ENCODE measurements at places on chromosomes 16 and 17.
A peak's percentile ranks its signal among the peaks of the same experiment; 100 is the strongest.

DNA sequence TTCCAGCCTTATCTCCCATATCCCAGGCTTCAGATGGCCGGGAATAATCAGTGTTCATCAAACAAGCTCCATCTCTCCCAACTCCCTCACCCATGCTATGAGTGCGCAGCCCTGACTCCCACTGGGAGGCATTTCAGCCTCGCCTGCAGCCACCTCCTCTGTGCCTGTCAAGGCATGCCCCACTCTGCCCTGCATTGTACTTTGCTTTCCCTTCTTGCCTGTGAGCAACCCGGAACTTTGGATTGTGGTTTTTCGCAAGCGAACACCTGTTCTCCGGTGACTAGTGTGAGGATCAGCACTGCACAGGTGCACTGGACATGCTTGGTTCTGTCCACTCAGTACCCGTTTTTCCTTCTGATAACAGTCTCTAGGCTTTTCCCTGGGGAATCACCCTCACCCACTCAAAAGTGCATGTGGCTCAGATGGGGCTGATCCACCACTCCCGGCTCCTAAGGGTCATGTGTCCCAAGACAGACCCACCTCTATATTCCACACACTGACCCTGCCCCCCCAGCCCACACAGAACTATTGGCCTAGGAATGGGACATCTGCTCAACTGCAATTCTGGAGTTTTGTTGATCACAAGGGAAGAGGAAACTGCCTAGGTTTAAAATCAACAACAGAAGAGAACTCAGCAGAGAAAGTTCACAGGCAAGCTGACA, 9.1 kb downstream of the CHST6 start:
- H3K4me1 ChIP-seq, result peaks cover 4% of the 10 kb centered on the region
- peak overlapping the region; percentile 26 for H3K27ac ChIP-seq
- no peaks in the 10 kb centered on the region for H3K36me3 ChIP-seq
- no peak overlapping the region for H3K4me3 ChIP-seq
- DNase-seq, result no peak
- no peaks in the 10 kb centered on the region for H3K27me3 ChIP-seq

GRCh38 chr17:78419970-78420815, 41.7 kb downstream of the PGS1 start:
- peaks cover 89% of the 10 kb centered on the region for H3K36me3 ChIP-seq
- no peaks in the 10 kb centered on the region for H3K27me3 ChIP-seq
- no peak overlapping the region for H3K4me3 ChIP-seq
- no peak overlapping the region for H3K27ac ChIP-seq

GRCh38 chr16:49116873-49117272, 164.8 kb downstream of the CBLN1 start:
- DNase-seq, result no peak
- H3K4me3 ChIP-seq, result no peak overlapping the region
- no peaks in the 10 kb centered on the region for H3K4me1 ChIP-seq
- H3K27me3 ChIP-seq, result no peaks in the 10 kb centered on the region
- no peaks in the 10 kb centered on the region for H3K36me3 ChIP-seq

DNA sequence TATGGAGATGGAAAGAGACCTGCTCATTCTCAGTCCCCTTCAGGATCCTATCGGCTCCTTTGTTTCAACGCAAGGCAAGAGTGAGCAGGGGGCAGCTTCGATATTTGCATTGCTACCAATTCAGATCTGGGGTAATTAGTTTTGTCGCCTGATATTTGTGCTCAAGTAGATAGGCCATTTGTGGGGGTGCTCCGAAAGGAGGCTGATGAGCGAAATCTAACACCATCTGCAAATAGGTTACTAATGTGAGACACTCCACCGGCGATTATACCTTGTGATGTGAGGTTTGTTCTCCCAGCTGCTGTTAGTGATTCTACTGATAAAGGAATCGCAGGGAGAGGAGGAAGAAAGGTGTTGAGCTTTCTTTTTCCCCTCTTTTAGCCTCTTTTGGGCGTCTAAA, 31.5 kb downstream of the WSCD1 start:
- no peaks in the 10 kb centered on the region for H3K36me3 ChIP-seq
- H3K4me1 ChIP-seq, result no peaks in the 10 kb centered on the region
- H3K27ac ChIP-seq, result no peak overlapping the region
- no peaks in the 10 kb centered on the region for H3K27me3 ChIP-seq
- no peak for DNase-seq

DNA sequence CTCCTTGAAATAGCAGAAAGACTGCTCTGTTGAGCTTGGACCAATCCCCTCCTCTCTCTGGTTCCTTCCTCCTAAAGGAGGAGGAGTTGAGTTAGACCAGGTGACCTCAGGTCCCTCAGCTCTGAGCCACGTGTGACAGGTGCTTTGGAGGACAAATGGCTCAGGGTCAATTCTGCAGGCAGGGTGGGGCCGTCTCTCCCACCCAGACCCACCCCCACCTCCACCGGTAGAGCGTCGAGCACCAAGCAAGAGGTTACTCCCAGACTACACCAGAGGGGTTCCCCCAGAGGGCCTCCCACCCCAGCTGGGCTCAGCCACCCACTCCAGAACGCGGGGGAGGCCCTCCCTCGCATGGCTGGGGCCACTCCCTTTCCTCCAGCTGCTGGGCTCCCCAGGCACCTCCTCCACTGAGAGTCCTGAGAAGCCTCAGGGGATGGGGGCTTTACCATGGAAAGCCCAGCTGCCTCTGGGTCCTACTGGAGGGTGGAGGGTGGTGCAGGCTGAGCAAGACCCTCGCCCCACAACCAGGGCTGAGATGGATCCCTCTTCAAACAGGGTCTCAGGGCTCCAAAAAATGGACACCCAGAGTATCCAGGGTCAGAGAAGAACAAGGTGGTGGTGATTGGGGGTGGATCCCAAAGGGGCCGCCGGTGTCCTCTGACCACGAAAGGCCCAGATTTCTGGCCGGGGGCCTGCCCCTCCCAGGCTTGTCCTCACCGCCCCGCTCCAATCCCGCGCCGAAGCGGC, 7.6 kb downstream of the MYO1C start:
- no peak for DNase-seq
- peak overlapping the region; percentile 94 for H3K27ac ChIP-seq
- peaks cover 45% of the 10 kb centered on the region for H3K36me3 ChIP-seq
- peak overlapping the region; percentile 63 for H3K4me3 ChIP-seq

- peaks cover 40% of the 10 kb centered on the region for H3K4me1 ChIP-seq
- no peaks in the 10 kb centered on the region for H3K27me3 ChIP-seq
- H3K36me3 ChIP-seq, result no peaks in the 10 kb centered on the region
- no peak overlapping the region for H3K27ac ChIP-seq
- no peak for DNase-seq
Measured at GRCh38 chr16:57143149-57143921, 42.5 kb downstream of the PSME3IP1 start.

DNA sequence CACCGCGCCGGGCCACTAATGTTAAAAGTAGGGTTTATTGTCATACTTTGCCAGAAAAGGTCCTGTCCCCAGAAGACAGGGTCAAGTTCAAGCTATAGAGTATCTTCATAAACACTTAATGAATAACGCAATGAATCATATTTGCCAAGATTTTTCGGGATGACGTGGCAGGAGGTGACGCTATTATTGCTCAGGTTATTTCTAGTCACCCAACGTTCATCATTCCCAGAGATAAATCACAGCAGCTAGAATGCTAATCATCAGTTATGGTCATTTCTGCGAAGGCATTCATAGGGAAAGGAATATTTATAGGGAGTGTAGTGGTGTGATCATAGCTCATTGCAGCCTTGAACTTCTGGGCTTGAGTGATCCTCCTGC, 2.0 kb downstream of the TMC5 start:
- DNase-seq, result no peak
- H3K4me1 ChIP-seq, result peaks cover 14% of the 10 kb centered on the region
- no peak overlapping the region for H3K27ac ChIP-seq
- H3K36me3 ChIP-seq, result no peaks in the 10 kb centered on the region
- no peaks in the 10 kb centered on the region for H3K27me3 ChIP-seq

- peak overlapping the region; percentile 58 for H3K27ac ChIP-seq
- H3K4me3 ChIP-seq, result no peak overlapping the region
- peaks cover 8% of the 10 kb centered on the region for H3K27me3 ChIP-seq
- H3K36me3 ChIP-seq, result no peaks in the 10 kb centered on the region
Measured at GRCh38 chr16:2015117-2015946, 4.3 kb upstream of the NPW start.

- H3K27me3 ChIP-seq, result no peaks in the 10 kb centered on the region
- H3K4me3 ChIP-seq, result no peak overlapping the region
- H3K4me1 ChIP-seq, result peaks cover 15% of the 10 kb centered on the region
- no peak overlapping the region for H3K27ac ChIP-seq
Measured at GRCh38 chr17:78276098-78276887, 44.9 kb downstream of the TMEM235 start.

DNA sequence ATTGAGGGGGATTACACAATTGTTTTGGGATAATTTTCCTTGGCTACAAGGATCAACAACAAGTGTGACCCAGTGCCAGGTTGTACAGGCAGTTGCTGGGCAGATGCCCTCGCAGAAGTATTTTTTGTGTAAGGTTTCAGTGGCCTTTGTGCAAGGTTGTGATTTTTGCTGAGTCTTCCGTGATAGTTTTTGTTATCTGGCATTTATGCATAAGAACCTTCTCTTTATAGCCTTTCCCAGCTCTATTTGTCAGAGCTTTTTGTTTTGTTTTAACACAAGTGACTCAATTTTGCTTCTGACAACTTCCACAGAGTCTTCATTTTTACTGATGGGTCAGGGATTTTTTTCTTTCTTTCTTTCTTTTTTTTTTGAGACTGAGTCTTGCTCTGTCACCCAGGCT, 6.7 kb upstream of the PRPSAP1 start:
- no peak for DNase-seq
- H3K27me3 ChIP-seq, result no peaks in the 10 kb centered on the region
- no peak overlapping the region for H3K4me3 ChIP-seq
- H3K36me3 ChIP-seq, result no peaks in the 10 kb centered on the region
- H3K27ac ChIP-seq, result peak overlapping the region; percentile 76

- peaks cover 2% of the 10 kb centered on the region for H3K4me1 ChIP-seq
- no peaks in the 10 kb centered on the region for H3K27me3 ChIP-seq
- no peak overlapping the region for H3K4me3 ChIP-seq
Measured at GRCh38 chr16:10787304-10787703, 31.3 kb downstream of the TVP23A start.

- no peak overlapping the region for H3K27ac ChIP-seq
- peaks cover 50% of the 10 kb centered on the region for H3K4me1 ChIP-seq
Measured at GRCh38 chr16:67884-68789, 4.3 kb downstream of the RHBDF1 start.
